Heart right ventricle (tissue), 16 donors: ENCODE measurements at places on chromosomes 6 and 20. TPM values are rescaled to one million over a fixed set of nuclear protein-coding genes. Genes with fewer than 3 reads are reported as not detected.

- no peak overlapping the region for H3K27ac ChIP-seq
- no peaks in the 10 kb centered on the region for H3K27me3 ChIP-seq
- no peaks in the 10 kb centered on the region for H3K36me3 ChIP-seq
- no peak for DNase-seq
- H3K4me1 ChIP-seq: no peaks in the 10 kb centered on the region
These were observed 178.7 kb downstream of the OTOR start for GRCh38 chr20:16926626-16927430.

The FOXC1 gene
- 4.2 TPM for total RNA-seq

The FOXP4 gene
- total RNA-seq: 12.9 TPM

DNA sequence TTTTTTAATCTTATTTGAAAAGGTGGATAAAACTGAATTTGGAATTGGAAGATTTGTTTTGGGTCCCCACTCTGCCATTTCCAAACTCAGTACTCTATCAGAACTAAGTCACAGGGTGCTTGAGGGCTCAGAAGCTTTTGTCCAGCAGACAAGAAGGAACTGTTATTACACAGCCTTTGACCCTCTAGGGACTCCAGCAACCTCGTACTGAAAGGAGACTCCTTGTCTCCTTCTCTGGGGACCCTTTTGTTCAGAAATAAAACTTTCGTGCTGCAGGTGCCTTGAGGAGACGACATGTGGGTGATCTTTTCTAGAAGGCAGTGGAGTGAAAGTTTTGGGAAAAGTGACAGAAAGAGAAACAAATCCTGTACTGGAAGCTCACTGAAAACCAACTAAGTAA, 7.4 kb upstream of the POLR1H start:
- DNase-seq: no peak
- no peaks in the 10 kb centered on the region for H3K4me1 ChIP-seq
- peaks cover 40% of the 10 kb centered on the region for H3K36me3 ChIP-seq
- no peak overlapping the region for H3K4me3 ChIP-seq
- H3K27me3 ChIP-seq: no peaks in the 10 kb centered on the region

DNA sequence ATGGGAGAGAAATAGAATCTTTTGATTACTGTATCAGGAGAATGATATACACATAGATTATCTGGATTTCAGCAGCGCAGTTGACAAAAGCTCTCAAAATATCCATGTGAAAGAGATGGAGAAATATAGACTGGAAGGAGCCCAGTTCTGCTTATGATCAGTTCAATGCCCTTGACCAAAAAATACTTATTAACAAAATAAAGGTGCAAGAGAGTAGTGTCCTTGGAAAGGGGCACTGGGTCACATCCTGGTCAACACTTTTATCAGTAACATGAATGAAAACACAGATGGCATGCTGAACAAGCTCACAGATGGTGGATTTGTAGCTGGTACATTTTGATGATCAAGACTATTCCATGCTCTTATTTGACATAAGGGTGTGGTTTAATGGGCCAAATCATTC, 63.9 kb upstream of the PLEKHG1 start:
- H3K4me1 ChIP-seq: peaks cover 5% of the 10 kb centered on the region
- no peaks in the 10 kb centered on the region for H3K27me3 ChIP-seq
- DNase-seq: no peak

DNA sequence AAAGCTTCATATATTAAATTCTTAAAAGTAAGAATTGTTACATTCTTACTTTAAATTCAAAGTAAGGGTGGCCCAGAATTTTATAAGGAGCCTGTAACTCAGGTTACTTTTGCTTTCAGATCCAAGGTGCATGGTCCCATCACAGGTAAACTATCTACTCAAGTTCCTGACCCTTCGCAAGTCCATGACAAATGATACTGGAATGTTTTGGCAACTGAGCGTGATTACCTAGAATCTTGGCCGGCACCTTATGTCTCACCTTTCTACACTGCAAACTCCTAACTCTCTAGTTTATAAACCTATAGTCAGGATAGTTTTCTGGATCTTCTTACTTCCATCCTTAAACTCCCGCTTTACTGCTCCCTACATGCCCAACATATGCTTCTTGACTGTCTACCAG, 67.9 kb upstream of the HMGN3 start:
- H3K4me3 ChIP-seq: no peak overlapping the region
- no peaks in the 10 kb centered on the region for H3K27me3 ChIP-seq
- no peaks in the 10 kb centered on the region for H3K36me3 ChIP-seq
- no peak overlapping the region for H3K27ac ChIP-seq
- DNase-seq: no peak

The TFAP2D gene
- not detected for total RNA-seq

DNA sequence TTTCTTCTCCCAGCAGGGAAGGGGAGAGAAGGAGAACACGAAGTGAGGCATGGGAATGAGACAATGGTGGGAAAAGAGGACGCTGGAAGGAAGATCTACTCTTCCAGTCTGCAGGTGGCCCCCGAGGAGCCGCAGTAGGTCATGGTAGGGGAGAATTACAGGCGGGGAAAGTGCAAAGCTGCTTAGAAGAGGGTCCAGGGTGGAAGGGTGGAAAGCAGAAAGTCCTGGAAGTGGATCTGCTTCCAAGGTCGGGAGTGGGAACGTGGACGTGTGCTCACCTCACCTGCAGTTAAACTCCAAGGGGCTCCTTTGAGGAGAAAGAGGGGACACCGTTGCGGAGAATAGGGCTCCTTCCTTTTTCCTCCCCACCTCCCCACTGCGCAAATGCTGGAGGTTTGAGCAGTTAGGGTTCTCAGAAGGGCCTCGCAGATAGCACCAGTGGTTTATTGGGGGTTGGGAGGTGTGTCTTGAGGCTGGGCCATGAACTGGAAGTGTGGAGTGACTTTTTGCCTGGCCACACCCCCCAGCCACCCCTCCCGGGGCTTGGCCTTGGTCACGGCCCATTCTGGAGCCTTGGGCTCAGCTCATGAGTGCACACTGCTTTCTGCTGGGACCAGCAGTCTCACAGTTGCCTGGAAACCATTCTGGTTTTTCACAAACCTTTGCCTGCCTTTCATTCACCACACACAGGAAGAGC, 100.4 kb upstream of the MLN start:
- H3K36me3 ChIP-seq: no peaks in the 10 kb centered on the region
- H3K4me3 ChIP-seq: no peak overlapping the region
- no peak overlapping the region for H3K27ac ChIP-seq
- H3K4me1 ChIP-seq: no peaks in the 10 kb centered on the region
